Right ventricle myocardium superior (tissue), 1 donor: ENCODE measurements at places on chromosomes 16 and 17. TPM values are rescaled to one million over a fixed set of nuclear protein-coding genes. Genes with fewer than 3 reads are reported as not detected.

The EFNB3 gene
- total RNA-seq, result 0.13 TPM

The IGSF6 gene
- total RNA-seq, result 2.5 TPM

The TNFRSF17 gene
- not detected for total RNA-seq

The ACSM3 gene
- 8.7 TPM for total RNA-seq

The AANAT gene
- total RNA-seq, result not detected

The SOX9 gene
- 10.9 TPM for total RNA-seq

The PROCA1 gene
- 1.3 TPM for total RNA-seq

The TSPOAP1 gene
- 13.6 TPM for total RNA-seq

The OR3A1 gene
- not detected for total RNA-seq

The ERN2 gene
- total RNA-seq, result not detected

The ZNF174 gene
- 11.3 TPM for total RNA-seq

The CCL2 gene
- 20.7 TPM for total RNA-seq

GRCh38 chr16:57385083-57385482, 12.8 kb downstream of the CX3CL1 start:
- DNase-seq, result no peak

DNA sequence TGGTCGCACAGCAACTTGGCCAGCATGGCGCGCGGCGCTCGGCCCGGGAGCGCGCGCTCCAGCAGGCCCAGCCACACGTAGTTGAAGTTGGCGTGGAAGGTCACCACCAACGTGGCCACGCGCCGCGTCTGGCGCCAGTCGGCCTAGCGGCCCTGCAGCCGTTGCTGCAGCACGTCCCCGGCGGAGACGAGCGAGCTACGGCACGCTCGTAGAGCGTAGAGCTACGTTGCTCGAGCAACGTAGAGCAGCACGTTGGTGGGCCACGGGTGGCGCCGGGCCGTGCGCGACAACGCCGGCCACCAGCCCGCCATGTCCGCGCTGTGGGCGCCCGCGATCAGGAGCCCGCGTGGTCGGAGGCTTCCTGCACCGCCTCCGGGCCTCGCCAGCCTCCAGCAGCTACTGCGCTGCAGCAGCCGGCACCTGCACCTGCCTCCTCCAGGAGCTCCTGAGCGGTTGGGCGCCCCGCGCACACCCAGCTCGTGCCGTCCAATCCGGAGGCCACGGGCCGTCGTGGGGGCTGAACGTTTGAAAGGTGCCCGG, 13.4 kb upstream of the SULT1A1 start:
- DNase-seq, result peak; percentile 59

DNA sequence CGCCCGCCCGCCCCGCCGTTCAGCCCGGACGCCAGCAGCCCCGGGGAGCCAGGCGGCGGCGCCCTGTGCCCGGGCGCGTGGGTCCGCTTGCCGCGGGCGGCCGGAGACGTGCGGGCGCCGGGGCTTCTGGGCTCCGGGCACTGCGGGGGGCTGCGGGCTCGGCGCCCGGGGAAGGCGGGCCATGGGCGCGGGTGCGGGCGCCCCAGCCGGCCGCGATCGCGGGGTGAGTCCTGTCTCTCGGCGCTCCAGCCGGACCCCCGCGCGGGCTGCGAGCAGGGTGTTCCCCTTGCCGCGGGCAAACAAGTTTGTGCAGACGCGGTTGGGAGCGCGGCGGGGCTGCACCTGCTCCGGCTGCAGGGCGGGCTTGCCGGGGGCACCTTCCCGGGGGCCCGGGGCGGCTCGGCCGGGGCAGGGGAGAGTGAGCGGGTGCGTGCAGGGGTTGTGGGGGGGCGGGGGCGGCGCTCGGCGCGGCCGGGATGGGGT, 292 bp downstream of the WSCD1 start:
- no peak for DNase-seq

DNA sequence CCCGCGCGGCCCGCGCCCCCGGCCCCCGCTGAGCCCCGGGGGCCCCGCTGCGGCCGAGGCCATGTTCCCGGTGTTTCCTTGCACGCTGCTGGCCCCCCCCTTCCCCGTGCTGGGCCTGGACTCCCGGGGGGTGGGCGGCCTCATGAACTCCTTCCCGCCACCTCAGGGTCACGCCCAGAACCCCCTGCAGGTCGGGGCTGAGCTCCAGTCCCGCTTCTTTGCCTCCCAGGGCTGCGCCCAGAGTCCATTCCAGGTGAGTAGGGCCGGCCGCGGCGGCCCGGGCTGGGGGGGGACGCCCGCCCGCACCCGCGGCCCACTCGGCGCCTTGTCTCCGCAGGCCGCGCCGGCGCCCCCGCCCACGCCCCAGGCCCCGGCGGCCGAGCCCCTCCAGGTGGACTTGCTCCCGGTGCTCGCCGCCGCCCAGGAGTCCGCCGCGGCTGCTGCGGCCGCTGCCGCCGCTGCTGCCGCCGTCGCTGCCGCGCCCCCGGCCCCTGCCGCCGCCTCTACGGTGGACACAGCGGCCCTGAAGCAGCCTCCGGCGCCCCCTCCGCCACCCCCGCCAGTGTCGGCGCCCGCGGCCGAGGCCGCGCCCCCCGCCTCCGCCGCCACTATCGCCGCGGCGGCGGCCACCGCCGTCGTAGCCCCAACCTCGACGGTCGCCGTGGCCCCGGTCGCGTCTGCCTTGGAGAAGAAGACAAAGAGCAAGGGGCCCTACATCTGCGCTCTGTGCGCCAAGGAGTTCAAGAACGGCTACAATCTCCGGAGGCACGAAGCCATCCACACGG, 504 bp downstream of the MAZ start:
- DNase-seq, result peak; percentile 71

GRCh38 chr16:9176547-9177418, 85.3 kb downstream of the HAPSTR1 start:
- DNase-seq, result no peak

- no peak for DNase-seq
Observed at GRCh38 chr16:82201926-82202325, 31.9 kb upstream of the MPHOSPH6 start.

DNA sequence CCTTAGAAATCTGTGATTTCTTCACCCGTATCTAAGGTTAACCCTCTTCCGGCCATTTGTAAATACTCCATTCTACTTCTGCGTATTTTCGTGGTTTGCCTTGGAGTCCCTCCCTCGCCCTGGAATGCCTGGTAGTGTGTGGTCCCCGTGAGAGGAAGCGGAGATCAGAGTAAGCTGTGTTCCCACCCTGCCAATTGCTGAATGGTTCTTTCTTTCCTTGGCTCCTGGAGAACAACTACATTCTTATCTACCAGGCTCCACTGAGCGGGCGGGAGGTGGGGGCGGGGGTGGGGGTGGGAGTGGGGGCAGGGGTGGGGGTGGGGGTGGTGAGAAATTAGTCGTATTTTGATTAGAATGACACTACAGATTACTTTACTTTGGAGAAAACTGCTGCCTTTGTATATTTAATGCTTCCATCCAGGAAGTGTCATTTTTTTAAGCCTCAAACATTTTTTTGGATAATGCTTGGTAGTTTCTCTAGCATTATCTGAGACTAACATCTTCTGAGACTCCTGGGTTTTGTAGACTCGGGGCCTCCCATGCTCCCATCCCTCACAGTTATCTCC, 20.9 kb upstream of the FASN start:
- no peak for DNase-seq

- DNase-seq, result no peak
Observed at GRCh38 chr17:74642556-74642955, 19.0 kb upstream of the CD300E start.

DNA sequence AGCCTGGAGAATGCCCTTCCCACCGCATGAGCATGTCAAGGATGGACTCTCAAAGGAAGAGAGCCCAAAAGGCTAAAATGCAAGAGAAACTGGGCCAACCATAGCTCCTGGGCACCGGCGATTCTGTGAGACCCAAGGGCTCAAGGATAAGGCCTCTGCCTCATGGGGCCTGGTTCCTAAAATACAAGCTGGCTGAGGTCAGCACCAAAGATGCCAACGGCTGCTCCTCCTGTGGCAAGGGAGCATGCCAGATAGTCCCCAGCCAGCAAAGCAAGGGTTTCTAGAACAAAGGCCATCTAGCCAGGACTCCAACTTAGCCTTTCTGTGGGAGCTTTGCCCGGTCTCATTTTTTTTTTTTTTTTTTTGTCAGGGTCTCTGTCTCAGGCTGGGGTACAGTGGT, 20.1 kb downstream of the GPRC5B start:
- DNase-seq, result no peak

DNA sequence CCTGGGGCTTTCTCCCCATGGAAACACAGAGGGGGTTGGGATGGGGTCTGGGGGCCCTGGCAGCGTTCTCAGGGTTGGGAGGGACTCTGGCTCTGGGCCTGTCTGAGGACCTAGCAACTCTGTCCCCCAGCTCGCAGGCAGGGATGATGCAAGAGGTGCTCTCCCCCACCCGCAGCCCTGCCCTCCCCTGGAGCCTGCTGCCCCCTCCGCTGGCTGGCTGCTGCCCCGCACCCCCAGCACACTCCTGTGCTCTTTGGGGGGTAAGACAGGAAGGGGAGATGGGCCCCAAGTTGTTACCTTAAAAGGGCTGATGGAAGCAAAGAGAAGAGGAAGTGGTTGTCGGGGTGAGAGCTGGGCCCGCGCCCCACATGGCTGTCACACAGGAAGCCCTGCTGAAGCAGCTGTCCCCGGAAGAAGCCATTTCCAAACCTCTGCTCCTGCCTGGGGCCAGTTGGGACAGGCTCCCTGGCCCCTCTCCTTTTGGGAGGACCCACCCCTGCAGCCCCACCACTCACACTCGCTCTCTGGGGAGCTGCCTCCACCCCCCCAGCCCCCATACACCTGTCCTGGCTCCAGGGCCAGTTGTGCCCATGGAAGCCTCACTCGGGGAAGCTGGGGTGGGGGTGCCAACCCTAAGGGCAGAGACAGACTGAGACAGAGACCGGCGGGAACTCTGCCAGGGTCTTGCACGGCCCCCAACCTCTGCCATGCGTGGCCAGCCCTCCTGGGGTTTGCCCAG, 2.5 kb downstream of the CORO1A start:
- DNase-seq, result peak; percentile 82

GRCh38 chr16:1152651-1153259, at the start of gene CACNA1H:
Gene CACNA1H (plus strand): TSS chr16:1153106. CDS start chr16:1153738, 632 bp downstream.
- DNase-seq, result no peak

- no peak for DNase-seq
Observed at GRCh38 chr17:56499799-56500388, 93.6 kb upstream of the NOG start.

DNA sequence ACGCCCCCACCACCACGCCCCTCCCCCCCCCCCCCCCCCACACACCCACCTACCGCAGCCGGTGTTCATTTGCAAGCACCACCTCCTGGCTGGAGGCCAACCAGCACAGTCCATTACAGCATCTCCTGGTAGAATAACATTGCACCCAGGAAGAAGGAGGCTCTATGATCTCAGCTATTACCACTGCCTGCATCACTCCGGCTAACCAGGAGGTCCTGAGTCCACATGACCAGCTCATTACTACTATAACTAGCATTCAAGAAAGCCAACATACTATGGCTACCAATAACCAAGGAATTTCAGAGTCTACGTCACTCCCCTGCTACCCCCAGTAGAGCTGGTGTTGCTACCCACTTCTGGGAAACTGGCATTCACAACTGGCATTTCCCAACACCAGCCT, 81.1 kb upstream of the ALOX12 start:
- no peak for DNase-seq

DNA sequence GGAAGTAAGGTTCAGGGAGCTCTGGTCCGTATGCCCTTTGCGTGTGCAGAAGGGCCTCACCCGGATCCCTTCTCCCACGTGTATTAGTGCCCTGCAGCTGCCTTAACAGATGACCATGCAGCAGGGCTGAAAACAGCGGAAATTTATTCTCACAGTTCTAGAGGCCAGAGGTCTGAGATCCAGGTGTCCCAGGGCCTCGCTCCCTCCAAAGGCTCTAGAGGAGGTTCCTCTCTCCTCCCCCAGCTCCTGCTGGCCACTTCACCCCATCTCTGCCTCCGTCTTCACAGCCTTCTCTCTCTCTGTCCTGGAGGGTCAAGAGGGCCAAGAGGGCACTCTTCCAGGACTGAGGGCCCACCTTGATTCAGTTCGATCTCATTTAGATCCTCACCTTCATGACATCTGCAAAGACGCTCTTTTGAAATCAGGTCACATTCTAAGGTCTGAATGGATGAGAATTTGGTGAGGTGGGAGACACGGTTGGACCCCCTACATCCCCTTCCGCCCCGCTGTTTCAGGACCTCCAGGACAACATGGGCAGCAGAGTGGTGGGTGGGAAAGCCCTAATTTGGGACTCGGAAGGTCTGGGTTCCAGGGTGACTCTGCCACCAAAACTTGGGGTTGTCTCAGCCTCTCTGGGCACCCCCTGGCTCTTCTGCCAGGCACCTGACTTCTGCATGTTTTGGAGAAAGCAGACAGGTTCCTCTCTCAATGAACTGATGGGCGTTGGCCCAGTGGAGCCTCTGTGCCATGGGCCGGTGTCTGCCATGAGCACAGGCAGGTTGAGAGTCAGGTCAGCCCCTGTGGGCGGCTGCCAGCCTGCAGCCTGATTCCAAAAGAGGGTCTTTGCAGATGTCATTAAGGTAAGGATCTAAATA, 361.2 kb downstream of the SEC14L1 start:
- no peak for DNase-seq

GRCh38 chr17:28818819-28819221, 23.8 kb downstream of the FAM222B start:
- no peak for DNase-seq

GRCh38 chr17:53335443-53335842, 487.3 kb upstream of the KIF2B start:
- no peak for DNase-seq

GRCh38 chr17:31802502-31802901, 56.5 kb downstream of the COPRS start:
- DNase-seq, result no peak

DNA sequence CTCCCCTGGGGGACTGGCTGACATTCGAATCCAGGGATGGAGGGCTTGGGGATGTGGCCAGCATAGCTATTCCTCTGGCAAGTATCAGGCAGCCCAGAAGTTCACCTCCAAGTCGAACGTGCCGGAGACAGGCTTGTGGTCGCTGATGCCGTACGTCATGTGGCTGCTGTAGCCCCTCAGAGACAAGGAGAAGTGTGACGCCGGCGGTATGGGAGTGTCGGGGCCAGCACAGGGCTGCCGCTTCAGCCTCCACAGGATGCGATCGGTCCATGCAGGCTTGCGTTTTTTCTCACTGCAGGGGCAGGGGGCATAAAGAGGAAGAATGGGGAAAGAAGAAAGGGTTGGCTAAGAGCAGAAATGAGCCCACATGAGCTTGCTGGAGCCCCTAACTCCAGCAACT, 5.3 kb upstream of the MYO1C start:
- no peak for DNase-seq

DNA sequence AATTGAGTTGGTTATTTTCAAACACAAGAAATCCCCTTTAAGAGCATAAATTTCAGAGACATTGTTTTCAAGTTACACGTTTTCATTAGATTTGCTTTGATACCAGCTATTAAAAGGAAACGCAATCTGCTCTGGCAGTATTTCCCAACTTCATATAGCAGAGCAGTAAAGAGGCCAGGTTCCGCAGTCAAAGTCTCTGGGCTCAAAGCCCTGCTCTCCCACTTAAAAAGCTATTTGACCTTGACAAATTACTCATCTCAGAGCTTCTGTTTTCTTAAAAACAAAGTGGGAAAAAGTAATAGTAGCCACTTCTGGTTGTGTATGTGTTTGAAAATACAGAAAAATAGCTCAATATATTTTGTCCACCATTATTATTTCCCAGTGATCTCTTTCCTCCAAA, 89.7 kb upstream of the CDYL2 start:
- DNase-seq, result no peak

- no peak for DNase-seq
Observed at GRCh38 chr16:74271872-74272271, 24.7 kb upstream of the PSMD7 start.

GRCh38 chr17:56744721-56745120, 89.0 kb downstream of the C17orf67 start:
- no peak for DNase-seq

- DNase-seq, result peak; percentile 79
Observed at GRCh38 chr17:38428643-38429371, 543 bp downstream of the ARHGAP23 start.
